ENCODE measurements at places on chromosomes 2 and 18.

GRCh38 chr18:69982417-69982816 lies 34.7 kb upstream of the CD226 start:
- no peak for DNase-seq

DNA sequence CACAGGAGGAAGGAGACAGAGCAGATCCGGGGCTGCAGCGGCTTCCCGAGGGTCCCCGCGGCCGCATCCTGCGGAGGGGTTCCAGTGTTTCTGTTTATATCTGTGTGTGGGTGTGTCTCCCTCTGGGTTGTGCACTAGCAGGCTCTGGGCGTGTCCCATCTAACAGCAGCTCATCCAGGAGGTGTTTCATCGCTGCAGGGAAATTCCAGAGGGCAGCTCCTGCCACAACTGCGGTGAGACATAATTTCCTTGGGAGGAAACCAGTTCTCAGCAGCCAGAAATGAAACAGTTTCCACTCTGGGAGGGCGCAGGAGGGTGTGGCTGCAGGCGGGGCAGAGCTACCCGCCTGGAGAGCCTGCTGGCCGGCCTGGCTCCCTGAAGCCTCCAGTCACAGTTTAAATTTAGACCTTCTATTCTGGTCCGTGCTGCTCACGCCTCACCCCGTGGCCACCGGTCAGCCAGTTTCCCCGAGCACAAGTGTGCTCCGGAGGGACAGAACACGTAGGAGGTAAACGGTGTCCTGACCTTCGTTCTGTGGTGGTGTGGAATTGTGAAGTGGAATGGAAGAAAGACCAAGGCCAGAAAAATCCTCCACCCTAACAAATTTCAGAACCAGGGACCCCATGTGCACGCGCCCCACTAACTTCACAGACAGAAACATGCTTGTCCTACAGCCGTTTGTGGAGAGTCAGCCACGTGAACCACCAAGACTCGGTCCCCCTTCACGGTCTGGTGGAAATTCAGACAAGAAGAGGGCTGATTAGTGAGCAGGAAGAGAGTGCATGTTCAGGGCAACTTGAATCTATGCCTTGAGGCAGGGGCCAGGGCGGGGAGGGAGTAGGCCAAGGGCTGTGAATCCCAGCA lies 50.2 kb downstream of the TEX44 start:
- no peak for DNase-seq

- DNase-seq, result no peak
These were observed 27.4 kb upstream of the MTIF2 start for GRCh38 chr2:55296393-55296792.

- no peak for DNase-seq
These were observed 176.3 kb upstream of the LRP1B start for GRCh38 chr2:142307086-142307485.

DNA sequence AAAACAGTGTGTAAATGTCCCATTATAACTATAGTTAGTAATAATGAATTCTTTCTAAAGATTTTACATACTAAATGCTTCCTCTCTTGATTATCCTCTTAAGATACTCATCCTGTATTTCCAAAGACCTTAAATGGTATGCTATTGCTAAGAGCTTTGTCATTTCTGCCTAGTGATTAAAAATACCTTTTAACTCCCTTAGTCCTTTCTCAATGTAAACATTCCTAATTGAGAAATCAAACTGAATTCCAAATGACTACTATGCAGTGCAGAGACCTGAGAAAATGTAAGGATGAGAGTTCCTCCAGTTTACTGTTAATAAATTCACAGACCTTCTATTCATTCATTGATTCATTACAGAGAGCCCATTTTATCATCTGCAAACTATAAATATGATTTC lies 86.9 kb downstream of the SOS1 start:
- no peak for DNase-seq

DNA sequence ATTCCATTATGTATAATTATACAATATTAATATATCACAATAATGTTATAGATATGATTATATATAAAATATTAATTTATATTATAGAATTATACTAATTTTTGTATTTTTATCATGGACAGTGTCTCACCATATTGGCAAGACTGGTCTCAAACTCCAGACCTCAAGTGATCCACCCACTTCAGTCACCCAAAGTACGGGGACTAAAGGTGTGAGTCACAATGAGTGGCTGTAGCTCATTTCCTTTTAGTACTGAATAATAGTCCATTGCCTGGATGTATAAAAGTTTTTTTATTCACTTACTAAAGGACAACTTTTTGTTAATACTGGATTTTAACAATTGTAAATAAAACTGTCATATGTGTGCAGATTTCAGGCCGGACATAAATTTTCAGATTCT lies 417.6 kb upstream of the LINC00305 start:
- DNase-seq, result no peak

DNA sequence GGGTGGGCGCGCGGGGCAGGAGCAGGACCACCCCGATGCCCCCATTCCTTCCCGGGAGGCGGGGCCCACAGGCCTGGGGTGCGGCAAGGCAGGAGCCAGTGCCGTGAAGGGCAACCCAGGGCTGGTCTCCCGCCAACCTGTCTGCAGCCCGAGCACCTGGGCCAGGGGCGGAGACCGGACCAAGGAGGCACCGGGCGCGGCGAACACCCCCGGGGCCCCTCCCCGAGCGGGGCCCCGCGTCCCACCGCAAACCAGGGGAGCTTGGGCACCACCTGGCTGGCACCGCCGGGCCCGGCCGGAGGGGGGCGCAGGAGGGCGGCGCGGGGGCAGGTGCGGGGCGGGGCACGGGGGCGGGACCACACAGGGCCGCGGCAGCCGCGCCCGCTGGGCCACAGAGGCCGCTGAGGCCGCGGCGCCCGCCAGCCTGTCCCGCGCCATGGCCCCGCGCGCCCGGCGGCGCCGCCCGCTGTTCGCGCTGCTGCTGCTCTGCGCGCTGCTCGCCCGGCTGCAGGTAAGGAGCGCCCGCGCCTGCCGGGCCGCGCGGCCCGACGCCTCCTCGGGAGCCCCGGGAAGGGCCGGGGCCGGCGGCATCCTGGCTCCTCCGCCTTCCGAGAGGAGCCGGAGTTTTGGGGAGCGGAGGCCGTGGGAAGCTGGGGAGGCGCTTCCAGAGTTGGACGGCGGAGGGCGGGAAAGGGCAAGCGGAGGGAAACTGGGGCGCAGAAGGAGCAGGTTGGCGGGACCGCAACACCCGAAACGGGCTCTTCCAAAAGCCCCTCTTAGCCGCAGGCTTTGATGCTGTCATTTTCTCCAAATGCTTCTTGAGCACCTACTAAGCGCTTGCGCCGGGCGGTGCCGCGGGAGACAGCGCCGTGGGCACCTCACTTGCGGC lies at the start of gene TNFRSF11A:
Gene TNFRSF11A, plus strand, starts transcription at position 394 of the 889 bp plus-strand sequence. Its CDS starts 43 bp downstream, at position 437.
- no peak for DNase-seq

DNA sequence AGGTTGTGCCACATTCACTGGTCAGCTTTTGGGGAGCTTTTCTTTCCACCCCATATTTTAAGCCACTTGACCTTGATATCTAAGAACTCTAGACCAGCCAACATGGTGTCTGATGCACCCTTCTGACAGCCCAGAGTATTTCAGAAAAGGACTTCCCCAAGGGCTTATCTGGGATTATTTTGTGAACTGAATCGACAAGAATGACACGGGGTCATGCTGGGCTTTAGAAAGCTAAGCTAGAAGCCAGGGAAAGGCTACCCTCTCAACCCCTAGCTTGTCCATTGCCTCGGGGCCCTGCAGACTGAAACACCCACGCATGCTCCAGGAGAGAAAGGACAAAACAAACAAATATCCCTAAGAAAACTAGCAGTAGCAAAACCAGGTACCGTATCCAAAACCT lies 16.0 kb downstream of the SLC4A5 start:
- no peak for DNase-seq

DNA sequence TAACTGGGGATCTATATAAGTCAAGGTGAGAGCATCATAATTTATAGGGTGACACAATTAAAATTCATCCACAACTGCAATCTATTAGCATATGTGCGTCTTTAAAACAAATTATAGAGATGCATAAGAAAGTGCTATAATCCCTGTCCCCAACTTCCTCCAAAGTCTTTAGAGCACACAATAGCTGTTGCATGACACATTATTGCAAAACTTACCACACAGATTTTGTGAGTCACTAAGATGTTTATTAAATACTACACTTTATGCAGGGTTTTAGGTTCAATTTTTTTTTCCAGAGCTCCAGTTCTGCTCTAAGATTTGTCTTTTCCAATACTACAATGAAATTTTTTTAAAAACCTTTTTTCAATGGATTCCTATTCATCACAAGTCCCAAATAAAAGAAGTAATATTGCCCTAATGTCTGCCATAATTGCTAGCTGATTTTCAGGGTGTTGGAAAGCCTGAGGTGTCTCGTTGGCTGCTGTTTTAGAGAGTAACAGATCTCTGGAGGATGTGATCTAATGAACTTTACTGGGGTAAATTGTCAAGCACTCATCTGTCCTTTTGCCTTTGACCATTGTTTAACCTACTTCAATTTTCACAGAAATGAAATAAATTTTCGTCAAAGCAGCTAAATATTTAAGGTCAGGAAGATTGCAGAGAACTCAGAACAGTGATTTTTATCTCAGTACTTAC lies 250.5 kb upstream of the NETO1 start:
- no peak for DNase-seq

GRCh38 chr2:96930351-96931010 lies 55.9 kb downstream of the FAM178B start:
- DNase-seq, result no peak

GRCh38 chr2:86225581-86225980 lies 26.3 kb downstream of the MRPL35 start:
- peak; percentile 46 for DNase-seq

GRCh38 chr2:61510674-61511671 lies 27.2 kb downstream of the XPO1 start:
- DNase-seq, result no peak

DNA sequence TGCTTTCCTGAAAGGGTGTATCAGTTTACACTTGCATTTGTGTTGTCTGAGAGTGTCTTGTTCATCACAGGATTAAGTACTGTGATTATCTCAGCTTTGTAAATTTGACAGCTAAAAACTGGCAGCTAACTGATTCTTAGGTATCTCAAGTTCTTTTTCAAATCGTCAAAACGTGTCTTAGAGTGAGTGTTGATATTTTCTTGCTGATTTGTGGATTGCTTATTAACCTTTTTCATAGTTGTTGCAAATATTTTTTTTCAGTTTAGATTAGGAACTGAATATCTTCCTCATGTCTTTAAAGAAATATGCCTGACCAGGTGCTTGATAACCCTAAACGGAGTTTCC lies 41.9 kb downstream of the LRRFIP1 start:
- no peak for DNase-seq

GRCh38 chr2:222318712-222319585 lies 20.2 kb upstream of the PAX3 start:
- DNase-seq, result no peak

DNA sequence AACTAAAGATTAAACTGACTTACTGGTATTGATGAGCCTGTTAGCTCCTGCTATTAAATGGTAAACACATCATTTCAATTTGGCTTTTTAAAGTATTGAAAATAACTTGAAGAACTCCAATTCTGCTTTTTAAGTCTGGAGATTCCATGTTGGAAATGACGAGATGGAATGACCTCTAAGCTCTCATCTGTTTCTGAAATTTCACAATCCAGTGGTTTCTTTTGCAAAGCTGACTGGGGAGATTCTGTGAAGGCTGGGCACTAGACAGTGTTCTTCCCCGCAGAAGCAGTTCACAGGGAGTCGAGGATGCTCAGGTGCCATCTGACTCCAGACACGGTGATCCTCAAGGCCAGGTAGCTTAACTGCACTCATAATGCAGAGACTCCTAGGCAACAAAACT lies 44.7 kb downstream of the DHRS9 start:
- no peak for DNase-seq

DNA sequence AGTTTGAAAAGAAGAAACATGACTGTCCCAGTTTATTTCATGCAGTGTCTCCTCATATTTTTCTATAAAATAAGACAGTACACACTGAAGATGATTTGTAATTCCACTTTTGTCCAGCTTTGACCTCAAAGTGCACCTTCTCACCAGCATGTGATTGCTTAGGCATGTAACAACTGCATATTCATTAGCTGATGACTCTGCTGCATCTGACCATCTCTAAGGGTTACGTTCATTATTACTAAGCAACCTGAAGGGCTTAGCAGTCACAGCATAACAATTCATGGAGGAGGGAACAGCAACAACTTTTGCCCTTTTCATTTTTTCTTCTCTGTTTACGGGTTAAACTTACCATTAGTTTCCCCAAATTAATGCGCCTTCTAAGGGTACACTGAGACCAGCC lies 330.6 kb upstream of the PIK3C3 start:
- DNase-seq, result no peak

DNA sequence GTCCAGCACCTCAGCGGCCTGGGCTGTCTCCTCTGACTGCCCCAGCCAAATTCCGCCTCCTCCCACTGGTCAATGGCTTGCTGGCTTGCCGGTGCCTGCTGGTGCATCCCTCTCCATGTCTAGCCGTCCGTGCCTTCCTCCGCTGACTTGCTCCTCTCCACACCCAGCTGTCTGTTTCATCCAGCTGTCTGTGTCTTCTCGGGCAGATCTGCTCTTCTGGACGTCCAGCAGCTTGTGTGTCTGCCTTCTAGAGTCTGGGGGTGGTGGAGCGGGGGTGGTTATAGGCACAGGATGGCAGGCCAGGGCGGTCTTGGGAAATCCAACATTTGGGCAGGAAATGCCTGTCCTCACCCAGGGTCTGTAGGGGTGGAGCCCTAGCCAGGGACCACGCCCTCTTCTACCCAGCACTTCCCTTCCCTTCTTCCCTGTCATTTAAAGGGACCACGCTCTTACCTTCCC lies 369.2 kb downstream of the GALNT13 start:
- no peak for DNase-seq

DNA sequence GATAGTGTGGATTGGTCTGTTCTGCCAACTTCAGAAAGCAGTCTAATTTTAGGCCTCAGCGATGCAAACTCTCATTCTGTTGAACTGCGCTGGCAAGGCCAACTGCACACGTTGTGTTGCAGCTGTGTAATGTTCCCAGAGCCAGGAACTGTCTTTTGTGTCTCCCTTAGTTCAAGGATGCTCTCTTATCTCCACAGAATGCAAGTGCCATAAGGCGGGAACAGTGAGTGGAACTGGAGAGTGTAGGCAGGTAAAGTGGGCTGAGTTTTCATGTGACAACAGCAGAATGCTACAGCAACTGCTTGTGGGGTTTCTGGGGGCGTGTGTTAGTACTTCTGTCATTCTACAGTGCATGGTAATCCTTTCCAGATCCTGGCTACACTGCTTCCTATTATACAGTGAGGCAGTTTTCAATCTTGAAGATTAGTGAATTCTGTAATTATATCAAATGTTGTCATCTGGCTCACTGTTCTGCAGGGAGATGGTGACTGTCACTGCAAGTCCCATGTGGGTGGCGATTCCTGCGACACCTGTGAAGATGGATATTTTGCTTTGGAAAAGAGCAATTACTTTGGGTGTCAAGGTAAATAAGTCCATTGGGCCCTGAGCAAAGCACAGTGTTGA lies 125.8 kb downstream of the LAMA3 start:
- DNase-seq, result no peak

DNA sequence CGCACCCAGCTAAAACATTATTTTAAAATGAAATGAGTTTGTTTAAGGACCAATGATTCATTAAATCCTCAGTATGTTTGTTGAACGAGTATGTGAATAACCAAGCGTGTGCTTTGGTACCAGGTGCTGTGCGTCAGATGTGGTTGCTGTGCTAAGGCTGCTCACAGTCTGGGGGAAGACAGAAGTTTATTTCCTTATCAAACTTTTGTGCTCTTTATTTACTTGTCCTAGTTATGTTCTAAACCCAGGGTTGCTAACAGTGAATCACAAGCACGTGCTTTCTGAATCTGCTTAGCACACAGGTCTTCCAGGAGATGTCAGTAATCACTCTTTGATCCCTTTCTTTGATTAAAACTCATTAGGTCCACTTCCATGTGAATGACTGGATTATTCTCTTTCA lies 37.0 kb downstream of the RAPGEF4 start:
- no peak for DNase-seq
